ENCODE measurements at places on chromosomes 11 and 22. TPM values are rescaled to one million over a fixed set of nuclear protein-coding genes. Genes with fewer than 3 reads are reported as not detected.

Gene DDTL
- 1.7 TPM for total RNA-seq

Gene FOSL1
- 0.70 TPM for total RNA-seq

Gene RCOR2
- total RNA-seq, result 9.9 TPM

Gene OR10A4
- not detected for total RNA-seq

Gene PAX6
- total RNA-seq, result not detected

Gene SLC39A13
- 34.5 TPM for total RNA-seq

Gene FOLR2
- total RNA-seq, result 27.1 TPM

Gene MMP8
- not detected for total RNA-seq

Gene KIRREL3
- 0.08 TPM for total RNA-seq

Gene CASP1
- 9.5 TPM for total RNA-seq

Gene DBX1
- total RNA-seq, result not detected

Gene CALCA
- not detected for total RNA-seq

Gene PRODH
- total RNA-seq, result 11.9 TPM

Gene RIN1
- total RNA-seq, result 1.0 TPM

Gene CCDC157
- 0.51 TPM for total RNA-seq

Gene ADM2
- not detected for total RNA-seq

Gene PANX1
- 21.7 TPM for total RNA-seq

Gene ESAM
- total RNA-seq, result 39.0 TPM

Gene RGL4
- not detected for total RNA-seq

Gene PARVB
- 194 TPM for total RNA-seq

Gene HBB
- 121 TPM for total RNA-seq

Gene RPS25
- total RNA-seq, result 827 TPM

Gene TPH1
- total RNA-seq, result 0.08 TPM

Gene LDHAL6A
- total RNA-seq, result not detected

Gene MRGPRX4
- not detected for total RNA-seq

Gene OVOL1
- total RNA-seq, result not detected

Gene OR52E6
- not detected for total RNA-seq

Gene STK33
- 25.9 TPM for total RNA-seq

Gene INS
- not detected for total RNA-seq

Gene GPR83
- 0.27 TPM for total RNA-seq

Measured in Right ventricle myocardium superior (tissue), 1 donor.